Stimulated activated CD8-positive, alpha-beta memory T cell treated with anti-CD3 and anti-CD28 coated beads, Interleukin-7, amount 100 ng/mL, for 24 hours (primary cell): ENCODE measurements at places on chromosomes 3 and 15.

GRCh38 chr15:61051569-61052031 is 177.5 kb downstream of the RORA start:
- no peak for DNase-seq

- DNase-seq: no peak
These were observed 117.9 kb downstream of the HERC1 start for GRCh38 chr15:63715818-63716217.

DNA sequence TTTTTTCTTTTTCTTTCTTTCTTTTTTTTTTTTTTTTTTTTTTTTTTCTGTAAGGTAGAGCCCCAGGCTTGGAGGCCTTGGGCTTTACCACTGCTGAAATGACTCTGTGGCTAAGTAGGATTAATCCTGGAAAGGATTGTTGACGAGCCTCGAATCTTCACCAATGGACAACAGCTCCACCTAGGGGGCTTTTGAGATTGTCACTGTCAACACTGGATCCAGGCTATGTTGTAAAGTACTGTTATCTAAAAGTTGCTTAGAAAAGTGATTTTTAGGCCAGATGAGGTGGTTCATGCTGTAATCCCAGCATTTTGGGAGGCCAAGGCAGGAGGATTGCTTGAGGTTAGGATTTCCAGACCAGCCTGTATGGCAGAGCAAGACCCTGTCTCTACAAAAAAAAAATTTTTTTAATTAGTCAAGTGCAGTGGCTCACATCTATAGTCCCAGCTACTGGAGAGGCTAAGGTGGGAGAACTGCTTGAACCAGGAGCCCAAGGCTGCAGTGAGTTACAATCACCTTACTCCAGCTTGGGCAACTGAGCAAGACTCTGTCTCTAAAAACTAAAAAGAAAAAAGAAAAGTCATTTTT is 41.6 kb downstream of the KLHL18 start:
- peak; percentile 4 for DNase-seq

DNA sequence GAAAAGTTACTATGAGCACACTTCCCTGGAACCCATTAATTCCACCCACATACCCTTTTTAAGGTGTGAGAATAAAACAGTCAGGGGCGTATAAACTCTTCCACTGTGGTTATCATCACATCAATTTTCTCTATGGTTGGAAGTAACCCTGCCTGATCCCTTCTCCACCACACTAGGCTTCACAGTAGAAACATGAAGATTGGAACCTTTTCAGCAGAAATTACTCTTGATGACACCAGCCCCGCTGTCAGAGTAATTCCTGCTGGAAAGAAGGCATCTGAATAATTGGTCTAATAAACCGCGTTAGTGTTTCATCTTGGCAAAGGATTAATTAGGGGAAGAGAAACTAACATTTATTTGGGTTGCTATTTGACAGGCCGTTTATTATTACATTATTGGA is 278.4 kb downstream of the MFSD1 start:
- DNase-seq: no peak

GRCh38 chr15:70351941-70352774 is 254.4 kb upstream of the TLE3 start:
- no peak for DNase-seq

DNA sequence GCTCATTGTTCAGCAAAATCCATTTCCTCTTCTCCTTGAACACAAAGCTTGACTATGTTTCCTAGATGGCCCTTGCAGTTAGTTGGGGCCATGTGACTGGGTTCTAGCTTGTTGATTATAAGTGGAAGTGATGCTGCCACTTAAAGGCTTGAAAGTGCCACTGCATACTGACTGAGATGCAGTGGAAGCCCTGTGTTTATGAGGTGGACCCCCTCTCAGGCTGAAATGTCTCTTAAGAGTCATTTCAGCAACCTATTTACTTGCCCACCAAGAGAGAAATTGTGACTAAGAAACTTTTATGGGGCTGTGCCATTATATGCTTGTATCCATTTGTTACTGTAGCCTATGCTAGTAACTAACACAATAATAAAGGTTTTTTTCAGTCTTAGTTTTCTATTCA is 8.4 kb upstream of the ANP32A start:
- no peak for DNase-seq

- no peak for DNase-seq
These were observed 756 bp upstream of the RASGRF1 start for GRCh38 chr15:79091204-79091867.

DNA sequence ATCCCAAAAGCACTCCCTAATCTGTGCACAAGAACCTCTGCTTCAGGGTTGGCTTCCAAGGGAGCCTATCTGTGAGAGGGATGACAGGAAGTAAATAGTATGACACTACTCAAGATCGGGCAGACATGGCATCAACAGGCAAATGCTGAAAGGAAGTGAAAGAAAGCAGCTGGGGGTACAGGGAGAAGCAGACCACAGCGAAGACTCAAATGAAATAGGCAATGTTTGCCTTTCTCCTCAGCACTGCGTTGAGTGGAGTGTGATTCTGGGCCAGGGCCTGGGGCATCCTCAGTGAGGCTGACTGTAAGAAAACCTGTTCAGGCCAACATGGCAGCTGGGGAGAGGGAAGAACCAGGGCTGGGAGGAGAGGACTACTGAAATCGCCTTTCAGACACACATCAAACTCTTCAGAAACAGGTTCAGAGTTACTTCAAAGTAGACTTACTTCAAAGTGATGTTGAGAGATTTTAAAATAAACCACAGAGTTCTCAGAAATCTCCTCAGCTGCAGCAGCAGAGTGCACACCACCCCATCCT is 96.6 kb downstream of the SLC9A9 start:
- peak; percentile 2 for DNase-seq

DNA sequence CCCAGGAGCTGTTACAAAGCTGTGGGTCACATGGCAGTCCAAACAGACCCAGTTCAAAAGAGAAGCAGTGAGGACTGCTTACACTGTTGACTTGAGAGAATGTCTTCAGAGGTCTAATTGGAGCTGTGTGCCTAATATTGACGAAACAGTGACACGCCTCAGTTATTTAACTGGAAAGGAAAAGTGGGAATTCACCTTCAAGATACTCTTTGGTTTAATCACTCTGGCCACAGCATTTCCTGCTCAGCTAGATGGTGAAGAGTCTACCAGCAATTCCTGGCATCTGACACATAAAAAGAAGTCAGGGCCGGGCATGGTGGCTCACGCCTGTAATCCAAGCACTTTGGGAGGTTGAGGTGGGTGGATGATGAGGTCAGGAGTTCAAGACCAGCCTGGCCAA is 326.4 kb downstream of the SV2B start:
- DNase-seq: no peak

DNA sequence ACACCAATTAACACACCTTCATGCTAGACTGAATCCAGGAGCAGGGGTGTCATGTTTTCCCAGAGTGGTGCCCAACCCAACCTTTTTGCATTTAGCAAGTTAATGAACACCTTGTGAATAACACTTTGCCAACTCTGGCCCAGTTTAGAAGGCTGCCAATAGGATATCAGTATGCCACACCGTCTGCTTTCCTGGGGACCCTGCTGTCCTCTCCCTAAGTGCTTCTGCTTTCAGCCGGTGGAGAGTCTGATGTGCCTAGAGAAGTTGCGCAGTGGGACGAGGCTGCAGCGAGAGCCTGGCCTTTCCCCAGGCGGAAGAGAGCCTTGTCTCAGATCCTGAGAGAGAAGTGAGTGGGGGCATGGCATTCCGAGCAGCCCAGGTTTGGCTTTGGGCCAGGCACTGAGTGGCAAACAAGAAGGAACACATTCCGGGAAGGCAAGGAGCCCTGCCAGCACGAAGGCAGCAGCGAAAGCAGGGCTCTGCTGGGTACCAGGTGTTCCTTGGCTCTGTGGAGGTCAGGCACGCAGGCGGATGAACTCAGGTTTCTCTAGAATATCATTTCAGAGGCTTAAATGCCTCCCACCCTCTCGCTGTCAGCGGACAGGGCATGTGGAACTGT is 36.9 kb downstream of the SENP8 start:
- no peak for DNase-seq

DNA sequence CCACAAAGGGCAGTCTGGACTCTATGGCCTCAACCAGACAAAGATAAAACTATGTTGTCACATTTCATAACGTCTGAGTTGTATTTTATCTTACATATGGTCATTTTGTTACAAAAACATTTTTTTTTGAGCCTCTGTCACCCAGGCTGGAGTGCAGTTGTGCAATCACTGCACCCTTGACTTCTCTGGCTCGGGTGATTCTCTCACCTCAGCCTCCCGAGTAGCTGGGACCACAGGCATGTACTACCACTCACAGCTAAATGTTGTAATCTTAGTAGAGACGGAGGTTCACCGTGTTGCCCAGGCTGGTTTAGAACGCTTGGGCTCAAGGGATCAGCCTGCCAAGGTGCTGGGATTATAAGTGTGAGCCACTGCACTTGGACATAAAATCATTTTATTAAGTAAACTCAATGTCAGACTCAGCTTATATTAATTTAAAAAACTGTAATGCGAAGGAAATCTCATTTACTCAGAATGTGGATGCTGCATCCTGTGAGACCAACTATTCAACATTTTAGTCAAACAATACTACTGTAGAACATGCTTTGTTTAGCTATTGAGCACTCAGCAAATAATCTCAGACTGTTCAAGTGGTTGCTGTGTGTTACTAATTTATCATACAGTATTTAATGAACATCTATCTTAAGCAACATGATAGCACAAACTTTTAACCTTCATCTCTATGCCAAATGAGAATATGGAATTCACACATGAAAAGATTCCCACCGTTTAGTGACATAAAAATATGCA is 209.2 kb downstream of the TBL1XR1 start:
- no peak for DNase-seq

DNA sequence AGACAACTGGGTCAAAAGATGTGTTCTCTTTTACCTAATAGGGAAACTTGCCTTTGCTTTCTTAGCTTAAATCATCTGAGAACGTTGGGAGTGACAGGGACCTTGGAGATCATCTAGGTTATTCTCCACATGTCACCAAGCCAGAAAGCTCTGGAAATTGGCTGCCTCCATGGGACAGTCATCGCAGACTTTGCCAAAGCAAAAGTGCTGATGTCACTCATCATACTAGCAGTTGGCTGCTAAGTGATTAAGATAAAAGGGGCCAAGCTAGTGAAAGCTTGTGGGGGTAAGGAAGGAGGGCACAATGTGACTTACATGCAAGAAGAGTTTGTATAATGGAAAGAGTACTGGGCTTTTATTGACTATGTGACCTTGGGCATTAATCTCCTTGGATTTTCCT is 198.0 kb upstream of the PFN2 start:
- DNase-seq: no peak

- DNase-seq: no peak
These were observed 130.6 kb downstream of the TPRA1 start for GRCh38 chr3:127459891-127460290.

DNA sequence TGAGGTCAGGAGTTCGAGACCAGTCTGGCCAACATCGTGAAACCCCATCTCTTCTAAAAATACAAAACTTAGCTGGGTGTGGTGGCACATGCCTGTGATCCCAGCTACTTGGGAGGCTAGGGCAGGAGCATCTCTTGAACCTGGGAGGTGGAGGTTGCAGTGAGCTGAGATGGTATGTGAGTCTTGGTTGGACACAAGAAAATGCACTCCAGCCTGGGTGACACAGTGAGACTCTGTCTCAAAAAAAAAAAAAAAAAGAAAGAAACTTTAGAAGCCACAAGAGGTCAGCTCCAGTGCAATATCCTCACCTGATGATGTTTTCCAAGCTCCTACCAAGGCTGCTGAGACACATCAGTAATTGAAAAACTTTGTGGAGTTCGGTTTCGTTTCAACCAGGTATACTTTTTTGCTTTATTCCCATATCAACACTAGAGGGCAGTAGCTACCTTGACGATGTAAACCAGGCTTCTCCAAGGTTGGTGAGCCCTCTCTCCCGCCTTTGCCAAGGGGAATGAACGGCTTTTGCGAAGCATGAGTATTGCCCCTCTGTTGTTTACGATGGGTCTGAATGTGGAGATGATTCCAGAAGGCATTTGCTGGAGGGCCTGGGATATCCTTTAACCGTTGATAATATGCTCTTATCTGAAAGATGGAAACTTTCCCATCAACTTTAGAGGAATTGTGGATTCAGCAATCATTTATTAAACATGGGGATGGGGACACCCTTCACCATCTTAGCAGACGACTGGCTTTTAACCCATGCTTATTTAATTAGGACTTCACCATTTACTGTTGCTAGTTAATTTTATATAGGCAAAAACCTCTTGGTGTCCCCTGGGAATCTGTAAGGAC is 202.8 kb downstream of the SV2B start:
- DNase-seq: no peak

DNA sequence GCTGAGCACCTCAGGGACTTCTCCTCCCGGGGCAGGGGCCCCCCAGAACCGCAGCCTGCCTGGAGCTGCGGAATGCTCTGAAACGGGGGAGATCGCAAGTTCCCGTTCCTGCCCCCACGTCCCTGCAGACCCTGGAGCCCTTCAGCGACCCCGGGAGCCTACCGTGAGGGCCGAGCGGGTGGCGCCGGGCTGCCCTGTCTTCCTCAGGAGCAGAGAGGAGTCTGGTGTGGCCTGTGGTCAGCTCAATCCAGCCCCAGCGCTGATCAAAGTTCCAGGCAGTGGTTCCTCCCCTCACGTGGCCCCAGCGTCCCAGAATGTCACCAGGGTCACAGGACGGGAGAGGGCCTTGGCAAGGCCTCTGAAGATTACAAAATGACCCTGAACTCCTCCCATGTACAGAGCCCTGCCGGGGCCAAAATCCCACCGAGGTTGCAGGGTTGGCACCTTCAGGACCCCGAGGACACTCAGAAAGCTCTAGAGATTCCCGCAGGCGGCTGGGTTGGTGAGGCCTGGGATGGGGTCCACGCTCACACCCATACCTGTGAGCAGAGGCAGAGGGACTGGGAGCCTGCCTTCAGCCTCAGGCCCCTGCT is at the start of gene CPN2:
Gene CPN2, minus strand, starts transcription at position 249 of the 593 bp plus-strand sequence. CDS start 8,626 bp downstream, outside the sequence.
- no peak for DNase-seq
